Amniotic stem cell (primary cell): ENCODE measurements at places on chromosomes 3 and 15.
A peak's percentile ranks its signal among the peaks of the same experiment; 100 is the strongest.

DNA sequence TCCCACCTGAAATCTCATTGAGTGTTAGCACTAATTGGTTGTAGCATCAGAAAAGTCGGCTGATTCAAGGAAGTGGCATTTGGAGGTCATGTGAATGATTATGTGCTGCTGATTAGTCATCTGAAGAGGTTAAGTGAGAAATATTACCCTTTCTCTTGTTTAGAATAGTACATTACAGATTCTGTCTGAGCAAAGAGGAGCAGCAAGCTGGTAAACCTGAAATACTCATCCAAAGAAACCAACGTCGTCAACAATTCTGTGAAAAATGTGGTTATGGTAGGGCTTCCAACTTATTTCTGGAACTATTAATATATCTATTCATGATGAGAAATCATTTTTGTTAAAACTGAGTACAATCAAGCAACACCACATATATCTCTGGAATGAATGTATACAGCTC is 1024.9 kb downstream of the TUSC7 start:
- DNase-seq, result no peak

- no peak for DNase-seq
These were observed 149.9 kb upstream of the RORA start for GRCh38 chr15:61379005-61379404.

GRCh38 chr3:186060222-186060621 is 48.7 kb downstream of the ETV5 start:
- DNase-seq, result no peak

GRCh38 chr3:134471521-134472193 is 14.1 kb downstream of the ANAPC13 start:
- DNase-seq, result no peak

DNA sequence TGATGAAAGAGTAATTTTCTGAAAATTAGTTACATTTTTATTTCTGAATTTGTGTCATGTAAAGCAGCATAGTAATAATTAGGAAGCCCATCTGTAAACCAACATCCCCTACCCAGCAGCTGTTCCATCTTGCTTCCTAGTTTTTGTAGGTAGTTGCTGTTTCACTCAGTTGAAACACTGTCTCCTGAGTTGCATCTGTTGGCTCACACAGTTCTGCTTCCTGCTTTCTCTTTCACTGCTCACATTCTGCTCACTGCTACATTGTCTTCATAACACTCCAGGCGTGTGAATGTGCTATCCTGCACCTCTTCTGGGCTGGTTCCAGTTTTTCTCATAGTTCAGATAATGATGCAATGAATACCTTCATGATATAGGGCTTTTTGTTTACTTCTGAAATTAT is 123.4 kb downstream of the EPHB1 start:
- no peak for DNase-seq

DNA sequence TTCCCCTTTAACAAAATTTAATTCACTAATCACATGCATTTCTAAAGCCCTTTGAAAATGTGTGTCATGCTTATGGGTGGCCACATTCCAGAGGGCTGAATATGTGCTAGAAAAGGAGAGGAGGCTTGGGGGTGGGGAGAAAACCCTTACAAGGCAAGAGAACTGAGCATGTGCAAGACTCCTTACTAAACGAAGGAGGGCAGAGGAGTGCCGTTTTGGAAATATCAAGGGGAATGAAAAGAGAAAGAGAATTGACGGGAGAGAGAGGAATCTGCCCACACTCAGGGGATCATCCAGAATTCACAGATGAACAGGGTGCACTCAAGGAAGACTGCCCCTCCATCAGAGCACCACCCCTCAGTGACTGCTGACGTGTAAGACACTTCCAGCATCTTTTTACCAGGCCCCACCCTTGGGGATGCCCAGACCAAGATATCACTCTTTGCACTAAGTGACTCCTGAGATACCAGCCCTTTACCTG is 37.9 kb upstream of the TSC22D2 start:
- peak; percentile 93 for DNase-seq

- no peak for DNase-seq
These were observed 11.2 kb downstream of the BOC start for GRCh38 chr3:113222451-113223086.

GRCh38 chr3:124831628-124832199 is 55.5 kb downstream of the ITGB5 start:
- DNase-seq, result no peak
